NCI-H524 treated with DMSO at 0.1 percent for 48 hours (cell line): ENCODE measurements at places on chromosomes 5 and 9.

DNA sequence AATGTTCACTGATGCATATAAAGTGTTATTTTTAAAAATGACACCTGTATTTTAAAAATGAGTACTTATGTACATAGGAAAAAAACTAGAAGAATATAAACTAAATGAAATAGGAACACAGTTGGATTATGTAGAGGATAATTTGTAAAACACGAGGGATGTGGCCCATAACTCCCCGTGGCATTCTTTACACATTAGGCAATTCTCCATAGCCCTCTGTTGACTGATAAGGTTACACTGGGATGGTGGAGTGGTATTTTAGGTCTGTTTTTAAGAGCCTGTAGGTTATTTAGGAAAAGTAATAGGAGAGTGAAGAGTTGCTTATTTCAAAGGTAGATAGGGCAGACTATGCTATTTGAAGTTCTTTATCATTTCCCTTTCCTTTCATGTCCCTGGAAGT lies 1.8 kb downstream of the CAVIN4 start:
- no peak for DNase-seq

DNA sequence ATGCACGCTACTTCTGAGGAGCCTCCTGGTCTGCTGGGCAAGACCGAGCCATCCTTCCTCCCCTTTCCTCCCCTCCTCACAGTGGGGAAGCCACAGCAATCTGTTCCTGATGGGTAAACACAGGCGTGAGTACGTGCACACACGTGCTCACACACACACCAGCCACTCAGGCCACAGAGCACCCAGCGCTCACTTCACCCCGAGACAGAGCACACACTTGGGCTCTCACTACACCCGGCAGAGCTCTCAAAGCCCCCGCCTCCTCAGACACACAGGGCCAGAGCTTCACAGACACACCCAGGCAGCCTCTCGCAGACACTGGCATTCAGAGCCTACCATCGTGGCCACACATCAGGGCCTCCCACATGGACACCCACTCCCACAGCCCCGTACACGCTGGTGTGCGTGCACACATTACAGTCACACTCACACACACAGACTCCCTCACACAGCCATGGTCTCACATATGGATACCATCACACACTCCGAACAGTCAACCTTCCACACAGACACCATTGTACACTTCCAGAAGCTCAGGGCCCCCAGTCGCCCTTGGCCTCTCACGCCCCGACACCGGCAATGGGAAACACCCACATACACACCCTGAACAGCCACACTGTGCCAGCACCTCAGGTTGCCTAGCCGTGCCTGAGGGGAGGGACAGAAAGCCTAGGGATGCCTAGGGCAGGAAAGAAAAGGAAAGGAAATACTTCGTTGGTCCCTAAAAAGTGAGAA lies 13.5 kb downstream of the CNTFR start:
- DNase-seq, result no peak

DNA sequence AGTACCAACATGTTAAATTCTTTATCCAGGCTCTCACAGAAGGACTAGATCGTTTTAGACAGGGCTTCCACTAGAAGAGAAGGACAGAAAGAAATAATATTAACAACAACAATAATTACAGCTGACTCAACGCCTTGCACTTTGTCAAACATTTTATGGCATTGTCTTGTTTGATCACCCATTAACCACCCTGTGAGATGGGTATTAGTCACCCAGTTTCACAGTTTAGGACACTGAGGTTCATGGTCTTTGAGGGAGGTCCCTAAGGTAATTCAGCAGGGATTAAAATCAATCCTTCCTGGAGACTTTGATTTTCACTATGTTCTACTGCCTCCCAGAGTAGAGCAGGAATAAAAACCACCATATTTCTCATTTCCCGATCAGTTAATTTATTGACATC lies 51.4 kb upstream of the BNC2 start:
- DNase-seq, result no peak

DNA sequence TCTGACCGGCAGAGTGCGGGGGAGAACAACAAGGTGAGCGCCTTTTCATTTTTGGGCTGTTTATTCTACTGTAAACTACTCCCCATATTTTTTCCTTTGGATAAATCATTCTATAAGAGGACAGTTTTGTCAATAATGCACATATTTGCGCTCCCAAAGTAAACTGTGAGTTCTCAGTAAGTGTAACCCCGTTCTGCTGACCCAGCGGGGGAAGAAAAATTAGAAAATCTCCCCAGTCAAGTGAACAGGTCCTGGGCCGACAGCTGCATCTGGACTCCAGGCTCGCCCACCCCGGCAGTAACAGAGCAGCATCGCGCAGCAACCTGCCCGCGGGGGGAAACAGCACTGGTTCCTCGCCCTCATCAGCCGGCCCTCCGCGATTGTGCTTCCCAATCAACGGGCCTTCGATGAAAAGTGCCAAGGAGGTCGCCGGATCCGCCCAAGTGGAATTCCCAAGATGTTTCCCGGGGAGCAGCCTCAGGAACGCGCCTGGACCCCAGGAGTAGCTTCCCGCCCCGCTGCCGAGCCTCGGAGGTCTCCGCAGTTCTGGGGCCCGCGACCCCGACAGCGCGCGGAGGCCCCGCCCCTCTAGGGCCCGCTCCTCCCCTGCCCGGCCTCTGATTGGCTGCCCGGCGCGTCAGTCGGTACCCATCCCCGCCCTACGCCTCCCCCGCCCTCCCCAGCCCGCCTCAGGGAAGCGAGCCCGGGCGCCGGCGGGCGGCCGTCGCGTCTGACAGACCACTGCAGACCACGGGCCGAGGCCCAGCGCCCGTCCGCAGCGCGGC lies at the start of gene OTULINL:
Gene OTULINL (plus strand): TSS at position 687 of the 785 bp plus-strand sequence. CDS start 103 bp downstream, outside the sequence.
- DNase-seq, result peak; percentile 48

DNA sequence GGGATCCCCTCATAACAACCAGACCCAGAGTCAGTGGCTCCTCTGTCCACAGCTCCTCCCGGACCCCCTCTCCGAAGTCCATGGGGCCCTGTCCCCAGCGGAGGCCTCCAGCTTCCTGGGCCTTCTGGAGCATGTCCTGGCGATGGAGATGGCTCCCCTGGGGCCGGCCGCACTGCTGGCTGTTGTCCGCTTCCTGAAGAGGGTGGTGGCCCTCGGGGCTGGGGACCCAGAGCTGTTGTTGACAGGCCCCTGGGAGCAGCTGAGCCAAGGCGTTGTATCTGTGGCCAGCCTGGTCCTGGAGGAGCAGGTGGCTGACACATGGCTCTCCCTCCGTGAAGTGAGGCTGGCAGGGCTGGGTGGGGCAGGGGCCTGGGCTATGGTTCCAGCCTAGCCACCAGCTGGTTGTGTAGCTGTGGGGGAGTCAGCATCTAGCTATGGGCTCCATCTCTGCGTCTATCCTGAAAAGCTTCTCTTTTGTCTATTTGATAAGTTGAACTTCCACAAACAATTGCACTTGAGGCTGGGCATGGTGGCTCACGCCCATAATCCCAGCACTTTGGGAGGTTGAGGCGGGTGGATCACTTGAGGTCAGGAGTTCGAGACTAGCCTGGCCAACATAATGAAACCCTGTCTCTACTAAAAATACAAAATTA lies 4.7 kb downstream of the ADGRD2 start:
- no peak for DNase-seq

- no peak for DNase-seq
Observed at GRCh38 chr5:160703547-160704189, 148.3 kb downstream of the ATP10B start.

DNA sequence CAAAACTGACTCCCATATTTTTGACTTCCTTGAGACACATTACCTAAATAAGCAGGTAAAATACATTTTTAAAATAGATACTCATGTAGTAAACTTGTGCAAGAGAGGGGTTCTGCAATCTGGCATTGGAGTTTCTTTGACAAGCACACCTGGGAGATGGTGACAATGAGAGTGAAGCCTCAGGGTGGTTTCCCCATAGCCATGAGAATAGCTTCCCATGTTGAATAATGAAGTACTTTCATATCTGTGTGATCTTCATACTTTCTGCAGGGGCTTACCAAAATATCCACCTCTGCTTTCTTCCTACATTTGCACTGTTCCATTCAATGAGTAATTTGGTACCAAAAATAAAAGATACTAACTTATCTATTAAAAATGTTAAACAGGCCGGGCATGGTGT lies 44.7 kb upstream of the VCAN start:
- DNase-seq, result no peak

DNA sequence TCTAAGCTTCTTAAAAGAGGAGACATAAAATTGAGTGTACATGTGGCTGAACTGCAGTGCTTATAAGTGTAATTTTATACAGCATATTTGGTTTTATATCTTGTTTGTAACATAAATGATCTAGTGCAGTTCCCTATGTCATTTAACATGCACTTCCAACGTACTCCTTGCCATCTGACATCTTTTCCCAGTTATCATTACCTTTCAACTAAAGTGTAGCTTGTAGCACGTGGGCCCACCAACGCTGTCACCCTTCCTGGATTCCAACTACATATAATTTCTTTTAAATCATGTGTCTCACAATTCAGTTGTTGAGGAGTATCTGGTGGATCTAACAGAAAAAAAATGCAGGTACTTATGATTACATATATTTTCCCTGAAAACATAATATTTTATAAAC lies 50.1 kb downstream of the LIFR start:
- DNase-seq, result peak; percentile 44

GRCh38 chr5:2010940-2011339 lies 128.2 kb upstream of the IRX4 start:
- no peak for DNase-seq

DNA sequence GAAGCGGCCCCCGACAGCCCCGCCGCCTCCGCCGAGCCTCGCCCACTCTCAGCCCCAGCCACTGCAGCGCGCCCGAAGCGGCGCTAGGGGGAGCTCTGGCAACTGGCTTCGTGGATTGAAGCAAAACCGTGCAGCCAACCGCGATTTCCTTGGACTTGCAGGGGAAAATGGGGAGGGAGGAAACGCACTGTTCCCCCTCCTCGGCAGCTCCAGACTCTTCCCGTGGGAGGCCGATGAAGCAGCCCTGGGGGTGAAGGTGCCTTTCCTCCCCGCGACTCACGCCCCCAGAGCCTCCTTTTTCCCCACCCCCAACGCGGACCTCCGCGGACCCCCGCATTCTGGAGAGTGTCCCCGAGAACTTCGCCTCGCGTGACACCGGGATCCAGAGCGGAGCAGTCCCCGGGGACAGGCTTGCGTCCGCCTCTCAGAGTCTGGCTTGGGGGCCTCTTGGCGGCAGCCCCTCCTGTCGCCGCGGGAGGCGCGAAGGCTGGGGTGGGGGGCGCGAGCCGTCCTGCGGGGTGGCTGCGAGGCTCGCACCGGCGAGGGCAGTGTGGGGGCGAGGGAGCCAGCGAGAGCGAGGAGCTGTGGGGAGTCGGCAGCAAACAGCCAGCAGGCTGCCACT lies 3.8 kb downstream of the IER5L start:
- DNase-seq, result peak; percentile 17

DNA sequence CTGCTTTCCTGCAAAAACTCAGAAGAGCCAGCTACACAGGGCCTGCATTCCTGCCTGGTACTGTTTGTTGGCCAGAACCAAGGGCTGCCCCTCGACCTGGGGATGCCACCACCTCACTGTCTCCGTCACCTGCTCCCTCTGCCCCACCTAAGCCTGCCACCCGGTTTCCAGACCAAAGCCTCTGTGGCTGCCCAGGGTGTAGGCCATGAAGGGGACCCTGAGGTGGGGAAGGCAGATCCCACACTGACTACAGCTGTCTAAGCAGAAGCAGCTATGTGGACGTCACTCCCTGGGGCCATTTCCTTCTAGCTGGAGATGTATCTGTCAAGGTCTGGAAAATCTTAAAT lies 35.8 kb downstream of the RASGEF1C start:
- DNase-seq, result no peak

DNA sequence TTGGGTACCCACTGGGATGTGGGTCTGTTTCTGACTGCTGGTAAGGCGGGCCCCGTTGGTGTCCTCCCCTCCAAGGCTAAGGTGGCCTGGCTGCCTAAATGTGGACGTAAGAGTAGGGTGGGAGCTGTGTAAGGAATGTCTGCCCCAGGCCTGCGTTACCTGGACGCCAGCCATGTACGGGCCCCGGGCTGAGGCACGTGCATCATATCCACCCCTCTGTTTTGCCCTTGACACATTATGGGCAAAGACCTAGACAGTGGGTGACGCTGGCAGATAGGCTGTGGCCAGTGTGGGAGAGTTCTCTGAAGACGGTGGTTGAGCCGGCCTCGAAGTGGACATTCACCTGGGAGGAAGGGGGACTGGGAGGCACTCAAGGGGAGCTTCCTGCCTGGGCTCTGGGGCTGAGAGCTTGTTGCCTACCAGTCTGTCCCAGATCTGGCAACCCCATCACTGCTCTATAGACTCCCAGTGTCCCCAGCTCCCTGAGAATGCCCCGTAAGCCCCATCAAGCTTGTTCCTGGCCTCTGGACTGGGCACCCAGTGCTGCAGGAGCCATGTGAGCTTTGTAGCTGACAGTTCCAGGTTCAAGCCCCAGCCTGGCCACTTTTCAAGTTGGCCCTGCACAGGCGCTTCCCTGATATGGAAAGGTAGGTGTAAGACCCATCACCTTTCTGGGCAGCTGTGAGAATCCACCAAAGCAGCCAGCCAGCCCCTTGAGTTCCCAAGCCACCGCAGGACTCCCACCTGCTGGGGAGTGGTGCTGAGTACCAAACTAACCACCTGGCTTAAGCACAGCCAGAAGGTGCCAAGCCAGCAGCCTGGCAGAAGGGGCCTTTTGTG lies 3.2 kb upstream of the PRR7 start:
- DNase-seq, result no peak

DNA sequence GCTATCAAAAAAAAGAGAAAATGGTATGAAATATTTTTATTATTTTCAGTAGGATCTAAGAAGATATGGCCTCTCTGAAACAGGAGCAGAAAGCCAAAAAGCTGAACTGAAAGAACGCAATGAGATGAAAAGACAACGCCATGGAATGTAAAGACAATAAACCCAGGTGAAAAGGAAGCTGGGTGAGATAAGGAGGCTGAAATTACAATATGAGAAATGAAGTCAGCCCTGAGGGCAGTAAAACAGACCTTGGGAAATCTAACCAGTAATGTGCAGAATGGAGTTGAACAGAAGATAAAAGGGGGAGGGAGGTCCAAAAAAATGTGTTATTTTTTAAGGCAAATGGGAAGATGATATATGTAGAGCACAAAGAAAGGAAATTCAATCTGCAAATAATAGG lies 265.3 kb downstream of the ENC1 start:
- no peak for DNase-seq

DNA sequence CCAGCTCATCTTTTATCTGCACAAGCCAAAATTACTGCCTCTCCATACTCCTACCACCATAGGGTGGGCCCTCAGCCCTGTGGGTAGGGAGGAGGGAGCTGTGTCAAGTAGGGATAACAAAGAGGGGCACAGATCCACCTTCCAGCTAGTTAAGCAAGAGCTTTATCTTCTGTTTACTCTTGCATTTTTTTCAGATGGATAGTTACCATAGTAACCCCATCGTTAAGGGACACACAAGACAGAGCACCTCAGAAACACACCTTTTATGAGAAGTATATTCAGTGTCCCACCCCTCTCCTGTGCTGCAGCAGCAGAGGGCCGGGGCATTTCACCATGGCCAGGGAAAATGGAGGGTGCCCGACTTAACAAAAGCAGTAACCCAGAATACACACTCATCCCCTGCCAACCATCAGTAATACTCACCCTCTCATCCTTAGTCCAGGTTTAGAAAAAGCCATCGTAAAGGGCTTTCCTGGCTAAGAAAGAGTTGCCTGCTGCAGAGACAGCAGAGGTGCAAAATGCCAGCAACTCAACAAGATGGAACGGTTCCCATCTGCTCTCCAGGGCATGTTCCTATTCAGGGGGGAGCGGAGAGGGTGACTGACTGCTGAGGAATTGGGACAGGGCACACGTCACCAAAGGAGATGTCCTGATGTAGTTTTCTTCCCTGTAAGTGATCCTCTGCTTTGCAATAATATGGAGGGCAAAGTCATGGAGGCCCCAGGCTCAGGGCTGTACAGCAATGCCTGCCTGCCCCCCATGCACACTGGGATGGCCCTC lies 25.1 kb downstream of the MACROH2A1 start:
- no peak for DNase-seq

GRCh38 chr5:19235101-19235584 lies 752.9 kb downstream of the CDH18 start:
- no peak for DNase-seq
